GM23248 (cell line): ENCODE measurements at places on chromosomes 3 and 15. TPM values are rescaled to one million over a fixed set of nuclear protein-coding genes. Genes with fewer than 3 reads are reported as not detected.

The POLR2H gene
- 66.3 and 69.7 TPM in 2 replicates for polyA plus RNA-seq

The DMXL2 gene
- polyA plus RNA-seq = 3.6 and 5.2 TPM in 2 replicates

The CXCR6 gene
- not detected in 2 replicates for polyA plus RNA-seq

The B4GALT4 gene
- polyA plus RNA-seq = 64.0 and 67.9 TPM in 2 replicates

The KNG1 gene
- not detected in 2 replicates for polyA plus RNA-seq

The CHRD gene
- 0.13 and 0.15 TPM in 2 replicates for polyA plus RNA-seq

The ESYT3 gene
- polyA plus RNA-seq = 0.38 and 0.48 TPM in 2 replicates

The TRAT1 gene
- polyA plus RNA-seq = not detected in 2 replicates

The MAGEL2 gene
- polyA plus RNA-seq = 0.04 and 0.14 TPM in 2 replicates

The DNAH12 gene
- polyA plus RNA-seq = 0.11 TPM in 1 of 2 replicates, not detected in the other

The MUC20 gene
- not detected in 2 replicates for polyA plus RNA-seq

The GOLGA8S gene
- not detected in 2 replicates for polyA plus RNA-seq

The TMEM158 gene
- 3.3 and 4.5 TPM in 2 replicates for polyA plus RNA-seq

The FAIM gene
- polyA plus RNA-seq = 19.8 and 21.8 TPM in 2 replicates

The ZPLD1 gene
- 0.09 TPM in 1 of 2 replicates, not detected in the other for polyA plus RNA-seq

The DPP8 gene
- polyA plus RNA-seq = 28.0 and 30.1 TPM in 2 replicates

The SCAANT1 gene
- polyA plus RNA-seq = not detected in 2 replicates

The IL5RA gene
- polyA plus RNA-seq = not detected in 2 replicates

The CPB1 gene
- not detected in 2 replicates for polyA plus RNA-seq

The RBMS3 gene
- 85.5 and 94.3 TPM in 2 replicates for polyA plus RNA-seq

The GATA2 gene
- 33.3 and 34.0 TPM in 2 replicates for polyA plus RNA-seq

The USP50 gene
- 0.49 TPM in 1 of 2 replicates, not detected in the other for polyA plus RNA-seq

The HGD gene
- not detected in 2 replicates for polyA plus RNA-seq

The ATP2B2 gene
- not detected in 2 replicates for polyA plus RNA-seq

The TMOD2 gene
- 4.1 and 4.6 TPM in 2 replicates for polyA plus RNA-seq

The CPNE4 gene
- 0.44 and 0.95 TPM in 2 replicates for polyA plus RNA-seq

The GOLGA6A gene
- not detected in 2 replicates for polyA plus RNA-seq

The AHSG gene
- not detected in 2 replicates for polyA plus RNA-seq

The SLC24A5 gene
- polyA plus RNA-seq = not detected in 2 replicates

The CCDC9B gene
- polyA plus RNA-seq = 28.8 and 33.1 TPM in 2 replicates

The ARHGAP11A gene
- 11.9 and 13.0 TPM in 2 replicates for polyA plus RNA-seq

The TMEM266 gene
- 0.10 TPM in 1 of 2 replicates, not detected in the other for polyA plus RNA-seq

The IP6K1 gene
- polyA plus RNA-seq = 18.7 and 20.3 TPM in 2 replicates

The ROBO2 gene
- polyA plus RNA-seq = 0.05 TPM in 1 of 2 replicates, not detected in the other

The HIGD2B gene
- not detected in 2 replicates for polyA plus RNA-seq

The CHDH gene
- 0.13 TPM in 1 of 2 replicates, not detected in the other for polyA plus RNA-seq

The CD200 gene
- polyA plus RNA-seq = 0.18 and 0.20 TPM in 2 replicates

The GPR27 gene
- 0.10 TPM in 1 of 2 replicates, not detected in the other for polyA plus RNA-seq

The SLC35G2 gene
- polyA plus RNA-seq = 10.8 and 12.5 TPM in 2 replicates

The FBLN2 gene
- polyA plus RNA-seq = 447 and 468 TPM in 2 replicates

The NUTM1 gene
- polyA plus RNA-seq = not detected in 2 replicates

The MORC1 gene
- not detected in 2 replicates for polyA plus RNA-seq

The GJD2 gene
- not detected in 2 replicates for polyA plus RNA-seq

The DUOXA2 gene
- polyA plus RNA-seq = not detected in 2 replicates

The CAMP gene
- not detected in 2 replicates for polyA plus RNA-seq

The POLG gene
- polyA plus RNA-seq = 16.0 and 18.7 TPM in 2 replicates
